ENCODE measurements at places on chromosomes 1 and 21. TPM values are rescaled to one million over a fixed set of nuclear protein-coding genes. Genes with fewer than 3 reads are reported as not detected.

DNA sequence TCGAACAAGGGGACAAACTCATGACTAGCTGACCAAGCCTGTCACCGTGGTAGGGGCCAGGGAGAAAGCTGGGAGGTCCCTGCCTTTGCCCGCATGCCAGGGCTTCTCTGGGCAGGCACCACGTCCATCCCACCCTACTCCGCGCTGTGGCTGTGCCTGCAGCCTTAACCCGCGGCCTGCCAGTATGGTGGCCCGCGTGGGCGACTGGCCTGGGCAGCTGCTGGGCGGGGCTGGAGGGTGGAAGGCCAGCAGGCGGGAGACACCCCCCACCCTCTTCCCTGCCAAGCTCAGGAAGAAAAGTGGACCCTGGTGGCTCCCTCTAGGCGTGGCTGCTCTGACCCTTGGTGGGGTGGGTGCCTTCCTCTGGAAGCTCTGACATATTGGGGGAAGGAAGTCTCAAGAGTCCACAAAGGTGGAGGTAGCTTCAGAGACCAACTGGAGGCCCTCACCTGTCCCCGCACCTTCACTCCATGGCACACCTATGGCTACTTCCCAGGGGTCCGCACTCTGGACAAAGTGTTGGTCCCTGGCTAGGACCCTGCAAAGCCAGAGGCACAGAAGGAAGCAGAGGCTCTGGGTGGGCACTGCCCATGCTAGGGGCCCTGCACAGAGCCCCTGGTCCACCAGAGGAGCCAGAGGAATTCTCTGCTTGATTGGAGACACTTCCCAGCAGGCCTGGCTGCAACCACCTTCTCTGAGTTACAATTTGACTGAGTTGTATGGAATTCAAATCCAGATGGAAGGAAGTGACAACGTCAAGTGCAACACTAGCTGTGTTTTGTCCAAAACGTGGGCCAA, 3.3 kb upstream of the SKI start:
- DNase-seq = no peak

DNA sequence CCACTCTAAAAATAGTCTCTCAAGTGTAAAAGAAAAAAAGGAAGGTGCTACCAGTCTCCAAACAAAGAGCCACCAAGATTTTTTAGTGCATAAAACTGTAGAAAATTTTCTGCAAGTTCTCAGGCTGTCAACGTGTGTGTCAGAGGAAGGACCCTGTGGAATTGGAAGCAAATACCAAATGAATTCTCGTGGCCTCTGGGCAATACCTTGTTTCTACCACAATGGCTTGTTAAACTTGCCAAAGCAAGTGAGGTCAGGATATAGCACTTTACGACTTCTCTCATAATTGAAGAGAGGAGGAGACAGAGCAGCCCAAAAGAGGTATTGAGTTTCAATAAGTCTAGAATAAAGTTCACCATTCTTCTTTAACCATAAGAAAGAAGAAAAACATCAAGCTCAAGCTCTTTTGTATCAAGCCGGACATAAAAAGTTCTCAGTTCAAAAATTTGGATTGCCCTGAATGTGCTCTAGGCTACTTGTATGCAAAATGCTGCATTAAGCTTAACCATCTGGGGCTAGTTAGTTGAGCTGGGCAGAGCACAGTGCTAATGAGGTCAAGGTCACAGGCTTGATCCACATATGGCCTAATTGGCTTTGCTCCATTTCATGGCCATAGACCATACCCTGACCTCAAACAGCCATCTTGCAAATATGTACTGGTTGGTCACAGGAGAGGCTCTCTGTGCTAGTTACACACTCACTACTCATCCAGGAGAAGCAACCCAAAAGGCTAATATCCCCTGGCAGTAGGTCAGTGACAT, 60.5 kb downstream of the TBX15 start:
- DNase-seq = no peak

- peak; percentile 93 for DNase-seq
Measured at GRCh38 chr1:25875154-25875855, at the start of gene PAQR7. Gene PAQR7 (minus strand): TSS chr1:25875708. CDS start chr1:25863839, 11,869 bp downstream.

Gene UQCRHL
- polyA plus RNA-seq = 2.7 TPM

Gene SIM2
- polyA plus RNA-seq = not detected

DNA sequence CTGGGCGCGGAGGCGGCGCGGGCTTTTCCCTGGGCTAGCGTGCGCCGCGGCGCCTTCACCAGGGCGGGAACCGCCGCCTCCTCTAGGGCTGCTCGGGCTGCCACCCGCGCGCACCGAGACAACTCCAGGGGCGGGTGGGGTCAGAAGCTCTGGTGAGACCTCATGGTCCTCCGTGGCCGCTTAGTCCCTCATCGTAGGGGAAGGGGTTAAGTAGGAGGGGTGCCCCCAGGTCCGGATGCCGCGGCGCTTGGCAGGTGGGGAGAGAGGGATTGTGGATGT, 559 bp downstream of the SERTAD4 start:
- DNase-seq = peak; percentile 39

DNA sequence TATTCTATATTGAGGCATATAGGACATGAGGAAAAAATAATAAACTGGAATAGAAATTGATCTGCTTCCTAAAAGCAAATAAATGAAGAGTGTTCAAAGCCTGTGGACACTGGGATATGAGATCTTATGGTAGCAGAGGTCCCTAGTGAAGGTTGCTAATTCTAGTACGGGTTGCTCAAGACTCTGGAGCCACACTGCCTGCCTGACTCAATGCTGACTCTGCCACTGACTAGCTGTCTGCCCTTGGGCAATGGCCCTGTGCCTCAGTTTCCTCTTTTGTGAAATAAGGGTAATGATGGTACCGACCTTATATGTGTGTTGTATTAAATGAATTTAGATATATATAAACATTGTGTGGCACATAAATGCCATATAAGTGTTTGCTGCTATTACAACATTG, 59.0 kb upstream of the C1orf53 start:
- DNase-seq = no peak

- DNase-seq = no peak
Measured at GRCh38 chr1:231192620-231193163, 30.8 kb downstream of the TRIM67 start.

GRCh38 chr1:211870156-211870555, 39.6 kb upstream of the LPGAT1 start:
- no peak for DNase-seq

- DNase-seq = peak; percentile 82
Measured at GRCh38 chr1:28172713-28173150, 3.8 kb downstream of the PTAFR start.

Gene CFAP126
- polyA plus RNA-seq = not detected

Gene RGS13
- polyA plus RNA-seq = 14.6 TPM

DNA sequence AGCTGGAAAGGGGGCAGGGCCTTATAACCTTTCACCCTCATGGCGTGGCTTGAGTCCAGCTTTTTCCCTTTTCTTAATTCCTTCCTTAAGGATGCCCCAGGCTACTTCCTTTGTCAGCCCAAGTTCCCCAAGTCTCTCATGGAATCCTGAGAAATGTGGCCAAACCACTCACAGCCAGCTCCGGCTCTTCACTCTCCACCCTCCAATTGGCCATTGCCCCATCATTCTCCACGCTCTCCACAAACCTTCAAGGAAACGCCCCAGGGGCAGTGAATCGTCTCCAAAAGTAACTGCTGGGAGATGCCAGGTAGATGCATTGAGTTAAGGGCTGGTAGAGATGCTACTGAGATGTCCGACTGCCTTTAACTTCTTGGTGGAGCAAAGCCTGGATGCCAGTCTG, 113.5 kb upstream of the CD34 start:
- no peak for DNase-seq

Measured in small intestine (tissue), 16 donors.